ENCODE measurements at places on chromosomes 12 and 14. TPM values are rescaled to one million over a fixed set of nuclear protein-coding genes. Genes with fewer than 3 reads are reported as not detected.
A peak's percentile ranks its signal among the peaks of the same experiment; 100 is the strongest.

Gene RAD9B
- total RNA-seq = 0.57 TPM

Gene PABPN1
- 178 TPM for total RNA-seq

Gene CAPZA3
- not detected for total RNA-seq

Gene CEP170B
- total RNA-seq = 42.2 TPM

Gene HOXC10
- 8.5 TPM for total RNA-seq

Gene MTERF2
- 15.9 TPM for total RNA-seq

Gene PLEKHG7
- total RNA-seq = 4.2 TPM

Gene DAO
- not detected for total RNA-seq

Gene EXOC5
- total RNA-seq = 63.2 TPM

DNA sequence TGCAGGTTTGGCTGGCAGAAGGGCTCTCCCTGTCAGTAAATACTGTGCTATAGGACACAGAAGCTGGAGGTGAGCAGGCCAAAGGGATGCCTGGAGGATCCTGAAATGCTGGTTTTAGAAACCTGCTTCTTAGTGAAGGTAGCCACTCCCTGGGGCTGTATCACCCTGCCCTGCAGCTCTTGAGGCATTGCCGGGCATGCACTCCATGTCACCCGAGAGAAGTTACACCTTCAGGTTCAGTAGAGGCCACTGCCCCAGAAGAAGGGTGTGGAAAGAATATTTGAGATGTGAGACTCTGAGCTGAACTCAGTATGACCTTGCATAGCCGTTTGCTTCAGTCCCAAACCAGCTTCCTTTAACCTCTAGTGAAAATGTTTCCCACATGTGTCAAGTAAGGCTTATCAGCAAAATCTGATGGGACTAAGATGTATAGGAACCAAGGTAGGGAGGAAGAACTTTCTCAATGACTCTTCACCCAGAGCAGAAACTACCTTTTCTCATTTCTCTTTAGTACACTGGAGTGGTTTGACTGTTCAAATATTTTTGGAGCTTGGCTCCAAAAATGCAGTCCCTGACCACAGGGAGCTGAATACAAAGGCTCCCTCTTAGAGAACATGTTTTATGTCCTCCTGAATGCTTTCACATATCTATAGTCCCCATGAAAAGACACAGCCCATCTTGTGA lies 164.5 kb upstream of the DYRK2 start:
- peak; percentile 81 for DNase-seq

DNA sequence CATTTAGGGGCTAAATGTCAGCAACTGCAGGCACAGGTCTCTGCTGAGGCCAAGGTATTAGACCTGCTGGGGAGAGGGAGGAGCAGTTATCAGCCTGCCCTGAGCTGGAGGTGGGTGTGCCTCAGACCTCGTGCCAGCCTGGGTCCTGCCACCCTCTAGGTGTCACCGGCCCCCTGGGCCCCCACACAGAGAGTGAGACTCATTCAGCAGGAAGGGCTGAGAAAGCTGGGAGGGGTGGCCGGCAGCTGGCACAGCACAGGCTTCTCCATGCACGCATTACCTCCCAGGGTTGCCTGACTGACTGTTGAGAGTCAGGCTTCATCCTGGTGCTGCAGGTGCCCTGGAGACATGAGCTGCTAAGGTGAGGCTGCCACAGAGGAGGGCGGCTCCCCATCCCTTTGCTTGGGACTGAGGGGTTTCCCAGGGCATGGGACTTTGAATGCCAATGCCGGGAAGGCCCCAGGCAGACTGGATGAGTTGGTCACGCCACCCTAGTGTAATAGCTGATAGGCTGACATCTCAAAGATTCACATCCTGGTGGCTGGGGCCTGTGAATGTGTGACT lies 75.3 kb upstream of the C14orf180 start:
- DNase-seq = no peak

DNA sequence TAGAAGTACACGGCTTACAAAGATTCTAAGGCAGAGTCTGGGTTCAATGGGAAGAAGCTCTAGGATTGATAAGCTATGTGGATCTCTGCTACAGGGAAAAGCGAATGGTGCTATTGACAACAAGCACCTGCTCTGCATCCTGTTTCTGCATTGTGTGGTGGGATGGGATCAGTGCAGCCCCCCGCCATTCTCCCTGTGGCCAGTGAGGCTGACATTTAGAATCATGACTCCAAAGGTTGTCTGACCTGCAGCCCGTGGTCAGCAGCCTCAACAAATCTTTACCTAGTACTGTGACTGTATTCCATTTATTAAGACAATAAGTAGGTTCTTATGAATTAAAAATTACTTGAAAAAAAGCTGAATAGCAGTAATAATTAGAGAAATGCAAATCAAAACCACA lies 1477.0 kb upstream of the TMEM132C start:
- DNase-seq = no peak

GRCh38 chr12:52542785-52543318 lies 10.1 kb downstream of the KRT71 start:
- no peak for DNase-seq

- DNase-seq = peak; percentile 34
Observed at GRCh38 chr14:50362764-50363713, 33.6 kb downstream of the CDKL1 start.

DNA sequence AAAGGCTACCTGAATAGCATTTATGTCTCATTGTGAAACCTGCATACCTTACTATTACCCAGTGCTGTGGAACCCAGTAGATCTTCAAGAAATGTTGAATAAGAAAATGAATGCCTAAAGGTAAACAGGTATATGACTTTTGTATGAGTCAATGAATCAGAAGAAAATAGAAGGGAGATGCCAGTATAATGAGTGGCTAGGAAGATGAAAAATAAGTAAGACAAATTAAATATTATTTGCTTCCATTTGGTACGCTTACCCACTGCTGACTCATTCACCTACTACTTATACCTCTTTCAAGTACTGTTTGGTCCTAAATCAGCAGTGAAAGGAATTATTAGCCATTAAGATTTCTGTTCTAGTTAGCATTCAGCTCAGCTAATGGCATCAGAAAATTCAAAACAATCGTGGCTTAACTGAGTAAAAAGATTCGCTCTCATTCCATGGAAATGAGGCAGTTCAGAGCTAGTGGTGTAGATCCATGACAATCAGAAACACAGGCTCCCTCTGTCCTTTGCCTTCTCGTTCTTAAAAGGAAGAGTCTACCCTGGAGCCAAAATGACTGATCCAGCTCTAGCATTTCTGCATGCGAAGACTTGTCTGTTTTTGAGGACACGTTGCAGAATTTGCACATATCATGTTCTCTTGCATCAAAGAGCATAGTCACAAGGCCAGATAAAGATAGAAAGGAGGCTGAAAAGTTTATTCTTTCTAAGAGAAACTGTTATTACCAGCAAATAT lies 705.8 kb upstream of the USP15 start:
- no peak for DNase-seq

- no peak for DNase-seq
Observed at GRCh38 chr14:23119363-23120327, 590 bp upstream of the CEBPE start.

- no peak for DNase-seq
Observed at GRCh38 chr14:79136071-79137044, 966.2 kb downstream of the NRXN3 start.

DNA sequence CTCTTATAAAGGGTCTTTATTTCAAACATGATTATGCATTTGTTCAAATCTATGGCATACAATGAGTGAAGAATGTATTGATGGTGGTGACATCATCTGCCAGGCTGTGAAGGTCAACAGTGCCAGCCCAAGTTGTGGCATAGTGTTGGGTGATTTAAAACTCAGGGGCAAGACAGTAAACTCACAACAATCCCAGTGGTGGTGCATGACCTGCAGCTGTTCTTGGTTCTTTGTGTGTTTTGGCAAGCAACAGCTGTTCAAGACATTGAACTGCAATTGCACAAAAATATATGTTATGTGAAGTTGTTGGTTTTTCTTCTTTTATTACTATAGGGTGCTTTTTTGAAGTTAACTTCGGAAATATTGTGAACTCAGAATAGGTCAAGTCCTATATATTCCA lies 851.6 kb downstream of the NRXN3 start:
- DNase-seq = no peak

GRCh38 chr12:94516985-94517384 lies 57.3 kb upstream of the CEP83 start:
- DNase-seq = no peak

GRCh38 chr12:116937640-116938039 lies 26.9 kb downstream of the FBXW8 start:
- DNase-seq = no peak

- no peak for DNase-seq
Observed at GRCh38 chr12:67582844-67583243, 65.7 kb upstream of the DYRK2 start.

DNA sequence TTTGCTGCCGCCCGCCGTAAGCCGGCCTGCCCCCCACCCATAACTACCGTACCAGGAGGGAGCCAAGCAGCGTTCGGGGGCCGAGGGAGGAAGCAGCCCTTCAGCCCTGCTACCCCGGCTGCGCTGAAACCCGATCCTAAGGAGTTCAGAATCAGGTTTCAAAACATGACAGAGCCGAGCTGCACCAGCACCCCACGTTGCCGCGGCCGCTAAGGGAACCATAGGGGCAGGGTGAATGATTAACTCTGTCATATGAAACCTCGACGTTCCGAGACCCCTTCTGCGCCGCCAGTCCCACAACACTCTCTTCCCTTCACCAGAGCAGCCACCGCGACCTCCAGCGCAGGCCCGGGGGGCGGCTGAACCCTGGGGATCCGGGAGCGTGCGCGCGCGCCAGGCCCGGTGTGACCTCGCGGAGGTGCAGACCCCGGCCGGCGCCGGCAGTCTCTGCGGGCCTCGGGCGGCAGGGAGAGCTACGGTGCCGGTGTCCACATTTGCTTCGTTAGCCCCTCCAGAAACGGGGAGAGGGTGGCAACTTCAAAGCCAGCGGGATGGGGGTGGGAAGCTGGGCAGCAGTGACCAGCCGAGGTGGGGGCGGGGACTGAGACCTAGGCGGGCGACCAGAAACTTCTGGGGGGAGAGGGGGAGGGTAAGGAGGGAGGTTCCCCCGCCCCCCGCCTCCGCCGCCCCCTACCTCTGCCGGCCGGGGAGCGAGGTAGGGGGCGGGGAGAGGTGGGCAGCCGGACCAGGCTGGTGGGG lies 1.6 kb downstream of the SIX4 start:
- peak; percentile 40 for DNase-seq

DNA sequence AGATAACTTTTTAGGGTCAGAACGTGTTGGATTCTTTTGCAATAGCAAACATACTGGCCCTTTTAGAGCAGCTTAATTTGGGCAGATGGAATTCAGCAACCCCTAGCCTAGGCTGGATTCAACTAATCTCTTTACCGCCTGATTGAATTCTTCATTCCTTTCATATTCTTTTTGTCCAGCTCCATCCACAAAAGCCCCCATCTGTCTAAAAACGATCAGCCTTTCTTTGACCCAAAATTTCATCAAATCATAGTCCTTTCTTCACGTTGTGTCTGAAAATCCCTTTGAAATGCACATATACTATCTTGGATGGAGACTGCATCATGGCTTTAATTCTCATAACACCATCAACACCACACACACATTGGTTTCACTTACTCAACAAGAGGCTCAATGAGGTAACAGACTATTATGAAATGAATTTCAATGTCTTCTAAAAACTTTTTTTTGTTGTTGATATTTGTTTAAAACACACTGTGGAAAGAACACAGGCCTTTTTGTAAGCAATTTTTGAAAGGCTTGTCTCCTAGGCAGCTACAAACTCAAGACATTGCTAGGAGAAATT lies 128.0 kb upstream of the EEA1 start:
- DNase-seq = no peak

GRCh38 chr12:122306407-122306806 lies 40.1 kb upstream of the VPS33A start:
- no peak for DNase-seq

DNA sequence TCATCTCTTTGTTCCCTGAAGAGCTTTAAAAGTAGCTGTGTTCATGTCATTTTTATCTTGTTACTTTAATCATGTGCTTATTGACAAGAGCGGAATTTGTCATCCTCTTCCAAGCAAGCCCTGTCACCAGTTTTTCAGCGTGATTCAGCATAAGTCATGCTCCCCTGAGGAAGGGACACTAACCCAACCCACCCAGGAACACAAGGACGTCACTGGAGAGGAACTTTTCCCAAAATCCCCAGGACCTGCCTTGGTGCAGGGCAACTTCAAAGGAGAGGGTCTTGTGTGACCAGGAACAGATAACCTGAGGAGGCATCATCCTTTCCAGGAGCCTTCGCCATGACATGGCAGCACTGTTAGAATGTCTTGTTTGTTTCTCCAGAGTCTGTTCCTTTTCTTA lies 107.1 kb upstream of the DIO3 start:
- DNase-seq = no peak

- DNase-seq = no peak
Observed at GRCh38 chr12:50040657-50041056, 15.4 kb upstream of the RACGAP1 start.

DNA sequence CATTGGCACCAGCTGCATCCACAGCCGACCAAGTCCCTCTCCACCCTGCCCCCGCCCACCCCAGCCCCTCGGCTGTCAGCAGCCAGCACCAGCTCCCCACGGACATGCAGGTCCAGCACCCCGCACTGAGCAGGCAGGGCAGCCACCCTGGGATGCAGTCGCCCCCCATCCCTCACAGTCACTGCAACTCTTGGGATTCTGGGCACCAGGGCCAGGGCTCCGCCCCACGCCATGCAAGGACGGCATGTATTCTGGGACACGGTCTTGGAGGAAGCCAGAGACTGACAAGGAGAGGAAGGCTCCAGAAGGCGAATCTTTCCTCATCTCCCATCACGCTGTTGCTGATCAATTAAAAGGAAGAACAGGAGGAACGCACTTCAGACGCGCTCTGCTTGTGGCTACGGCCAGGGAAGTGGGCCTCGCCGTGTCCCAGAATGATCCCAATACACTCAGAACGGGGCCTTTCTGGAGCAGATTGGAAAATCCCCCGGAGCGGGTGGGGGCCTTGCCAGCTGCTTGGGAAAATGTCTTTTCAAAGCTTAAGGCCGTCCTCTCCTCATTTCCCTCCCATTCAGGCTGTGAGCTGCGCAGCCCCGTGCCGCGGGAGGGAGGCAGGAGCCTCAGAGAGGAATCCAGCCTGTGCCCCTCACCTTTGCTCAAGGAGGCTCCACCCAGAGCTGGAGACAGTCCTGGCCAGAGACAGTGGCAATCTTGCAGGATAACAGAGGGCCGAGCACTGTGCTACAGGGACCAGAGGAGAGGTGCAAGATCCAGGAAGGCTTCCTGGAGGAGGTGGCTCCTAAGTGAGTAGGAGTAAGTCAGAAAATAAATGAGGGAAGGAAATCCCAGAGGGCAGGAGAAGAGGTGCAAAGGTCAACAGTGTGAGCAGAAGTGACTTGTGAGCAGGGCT lies 54.1 kb upstream of the DIO3 start:
- peak; percentile 48 for DNase-seq

- no peak for DNase-seq
Observed at GRCh38 chr12:49730568-49731101, 10.7 kb upstream of the TMBIM6 start.

DNA sequence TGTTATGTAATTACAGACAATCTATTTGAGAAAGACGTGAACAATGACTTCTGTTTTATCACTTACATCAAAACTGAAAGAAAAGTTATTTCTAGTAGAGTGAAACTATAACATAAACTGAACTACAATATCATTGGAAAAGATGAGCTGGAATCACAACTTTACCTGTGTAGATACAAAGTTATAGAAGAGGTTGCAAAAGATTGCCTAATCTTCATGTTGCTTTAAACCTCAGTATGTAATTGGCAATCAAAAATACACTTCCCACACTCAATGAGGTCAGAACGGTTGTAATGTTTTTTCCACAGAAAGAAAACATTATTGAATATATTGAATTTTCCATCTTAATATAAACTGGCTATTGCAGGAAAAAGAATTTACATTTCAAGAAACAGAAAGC lies 37.7 kb upstream of the GXYLT1 start:
- DNase-seq = no peak

All from ureter (tissue), 1 donor.